Type B pancreatic cell (in vitro differentiated cells): ENCODE measurements at places on chromosomes 5 and 9.

DNA sequence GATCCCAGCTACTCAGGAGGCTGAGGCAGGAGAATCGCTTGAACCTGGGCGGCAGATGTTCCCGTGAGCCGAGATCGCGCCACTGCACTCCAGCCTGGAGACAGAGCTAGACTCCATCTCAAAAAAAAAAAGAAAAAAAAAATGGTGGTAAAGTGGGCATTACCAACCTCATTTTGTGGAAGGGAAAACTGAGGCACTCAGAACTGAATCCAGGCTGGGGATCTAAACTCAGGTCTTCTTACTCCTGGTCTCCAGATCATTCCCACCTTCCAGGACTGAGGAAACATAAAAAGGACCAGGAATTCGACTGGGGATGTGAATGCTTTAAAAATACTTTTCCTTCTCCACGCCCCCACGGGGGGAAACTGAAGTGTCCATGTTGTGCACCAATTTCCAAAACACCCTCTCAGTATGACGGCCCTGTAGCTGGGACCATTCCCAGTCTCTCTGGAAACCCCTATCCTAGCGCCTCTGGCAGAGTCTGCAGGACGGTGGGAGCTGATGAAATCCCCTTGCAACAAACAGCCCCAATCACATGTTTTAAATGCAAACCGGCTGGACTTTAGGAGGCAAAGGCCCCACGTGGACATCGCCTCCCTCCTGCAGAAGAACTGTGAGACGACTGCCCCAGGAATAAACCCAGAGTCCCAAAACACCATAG lies 8.9 kb upstream of the AKNA start:
- DNase-seq: no peak

GRCh38 chr5:7541898-7542297 lies 146.0 kb downstream of the ADCY2 start:
- DNase-seq: no peak

DNA sequence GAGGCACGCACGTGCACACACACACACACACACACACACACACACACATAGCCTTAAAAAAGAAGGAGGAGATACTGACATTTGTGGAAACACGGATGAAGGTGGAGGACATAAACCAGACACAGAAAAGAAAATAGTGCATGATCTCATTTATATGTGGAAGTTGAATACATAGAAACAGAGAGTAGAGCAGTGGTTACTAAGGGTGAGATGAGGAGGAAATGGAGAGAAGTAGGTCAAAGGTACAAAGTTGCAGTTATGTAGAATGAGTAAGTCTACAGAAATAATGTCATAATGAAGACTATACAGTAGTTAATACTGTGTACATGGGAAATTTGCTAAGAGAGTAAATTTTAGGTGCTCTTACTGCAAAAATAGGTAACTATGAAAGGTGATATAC lies 412.2 kb upstream of the CDH9 start:
- DNase-seq: no peak

GRCh38 chr5:147731431-147732290 lies 50.9 kb downstream of the JAKMIP2 start:
- DNase-seq: no peak

- DNase-seq: no peak
Observed at GRCh38 chr5:74120585-74120984, 494.6 kb downstream of the ARHGEF28 start.

DNA sequence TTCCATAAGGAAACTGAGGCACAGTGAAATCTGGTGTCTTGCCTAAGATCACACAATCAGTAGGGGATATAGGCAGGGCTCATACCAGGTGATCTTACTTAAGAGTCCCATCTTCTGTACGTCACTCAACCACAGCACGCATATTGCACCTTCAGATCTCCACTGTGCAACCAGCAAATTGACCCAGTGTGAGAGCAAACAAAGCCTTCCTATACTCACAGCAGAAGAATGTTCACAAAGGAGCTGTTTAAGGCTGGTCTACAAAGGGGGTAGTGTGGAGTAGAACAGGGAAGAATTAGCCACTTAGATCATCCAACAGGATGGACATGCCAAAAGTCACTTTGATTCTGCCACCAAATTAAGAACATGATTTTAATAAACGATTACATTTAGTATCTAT lies 305.9 kb downstream of the SLIT3 start:
- DNase-seq: no peak

GRCh38 chr9:101508211-101508610 lies 25.4 kb upstream of the RNF20 start:
- DNase-seq: no peak

GRCh38 chr9:121271368-121272341 lies 3.7 kb downstream of the GSN start:
- no peak for DNase-seq

GRCh38 chr5:129387944-129388343 lies 72.2 kb upstream of the ADAMTS19 start:
- DNase-seq: no peak

GRCh38 chr5:136375920-136376319 lies 10.6 kb upstream of the TRPC7 start:
- no peak for DNase-seq

GRCh38 chr9:137218754-137219271 lies 3.2 kb downstream of the RNF208 start:
- no peak for DNase-seq

- no peak for DNase-seq
Observed at GRCh38 chr9:71986900-71987299, 73.5 kb downstream of the C9orf57 start.

DNA sequence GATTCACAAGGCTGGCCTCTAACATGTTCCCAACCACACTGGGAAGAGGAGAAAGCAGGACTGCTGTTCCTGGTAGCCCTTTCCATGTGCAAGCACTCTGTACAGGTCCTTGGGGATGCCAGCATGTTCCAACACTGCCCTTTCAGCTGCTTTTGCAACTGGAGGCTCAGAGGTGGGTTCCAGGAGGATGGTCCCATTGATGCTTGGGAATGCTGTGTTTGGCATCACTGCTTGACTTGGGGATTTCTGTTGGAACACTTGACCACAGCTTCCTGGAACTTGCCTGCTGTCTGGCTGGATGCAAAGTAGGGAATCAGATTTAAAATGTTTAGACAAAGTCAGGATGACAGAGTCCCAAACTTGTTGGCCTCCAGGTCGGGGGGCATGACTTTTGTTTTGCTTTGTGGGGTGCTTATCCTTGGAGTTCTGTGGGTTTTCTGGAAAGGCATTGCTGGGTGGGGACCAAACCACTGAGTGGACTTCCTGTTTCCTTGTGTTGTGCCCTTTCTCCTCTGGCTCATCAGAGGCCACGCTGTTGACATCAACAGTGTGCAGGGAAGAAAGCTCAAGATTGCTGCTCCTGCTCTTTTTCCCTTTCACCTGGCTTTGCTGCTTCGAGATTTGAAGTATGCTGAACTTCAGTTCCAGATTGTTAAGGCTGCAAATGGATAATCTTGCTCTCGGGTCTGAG lies 148.5 kb upstream of the RPS23 start:
- no peak for DNase-seq

- no peak for DNase-seq
Observed at GRCh38 chr9:99633265-99633664, 188.4 kb upstream of the NR4A3 start.

GRCh38 chr5:116730185-116730584 lies 155.6 kb upstream of the SEMA6A start:
- no peak for DNase-seq

DNA sequence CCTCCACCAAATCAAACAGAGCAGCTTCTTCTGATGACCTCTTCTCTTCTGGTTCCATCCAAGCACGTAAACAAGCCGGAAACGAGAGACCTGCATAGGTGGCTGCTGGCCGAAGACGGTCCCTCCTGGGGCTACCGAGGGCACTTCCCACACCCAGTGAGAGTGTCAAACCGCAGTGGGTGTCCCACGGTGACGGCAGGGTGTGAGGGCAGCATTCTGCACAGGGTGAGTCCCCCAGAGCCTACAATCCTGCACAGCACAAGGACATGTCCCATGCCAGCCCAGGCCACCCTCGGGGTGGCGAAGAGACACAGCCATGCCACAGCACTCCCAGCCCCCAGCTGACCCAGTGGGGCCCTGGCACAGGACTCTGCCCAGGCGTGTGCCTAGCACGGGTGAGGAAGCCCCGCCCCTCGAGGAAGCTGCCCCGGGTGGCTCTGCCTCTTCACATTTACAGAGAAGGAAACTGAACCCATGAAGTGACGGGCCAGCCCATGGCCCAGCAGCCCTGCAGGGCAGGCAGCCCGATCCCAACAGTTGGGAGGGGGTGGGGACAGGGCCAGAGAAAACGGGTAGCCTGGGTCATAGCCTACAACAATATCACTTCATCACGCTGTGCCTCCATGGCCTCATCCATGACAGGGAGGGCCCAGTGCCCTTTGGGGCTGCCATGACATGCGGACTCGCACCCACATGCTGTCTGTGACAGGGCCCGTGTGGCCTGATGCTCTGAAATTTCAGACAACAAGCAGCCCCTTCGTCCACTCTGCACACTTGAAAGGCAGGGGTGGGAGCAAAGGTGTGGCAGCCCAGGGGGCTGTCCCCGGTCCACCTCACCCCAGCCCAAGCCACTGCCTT lies 43.2 kb downstream of the SEMA4D start:
- no peak for DNase-seq

- DNase-seq: no peak
Observed at GRCh38 chr9:108885643-108886348, 23.7 kb downstream of the ACTL7A start.

- no peak for DNase-seq
Observed at GRCh38 chr5:137398154-137398553, 101.0 kb downstream of the SPOCK1 start.

DNA sequence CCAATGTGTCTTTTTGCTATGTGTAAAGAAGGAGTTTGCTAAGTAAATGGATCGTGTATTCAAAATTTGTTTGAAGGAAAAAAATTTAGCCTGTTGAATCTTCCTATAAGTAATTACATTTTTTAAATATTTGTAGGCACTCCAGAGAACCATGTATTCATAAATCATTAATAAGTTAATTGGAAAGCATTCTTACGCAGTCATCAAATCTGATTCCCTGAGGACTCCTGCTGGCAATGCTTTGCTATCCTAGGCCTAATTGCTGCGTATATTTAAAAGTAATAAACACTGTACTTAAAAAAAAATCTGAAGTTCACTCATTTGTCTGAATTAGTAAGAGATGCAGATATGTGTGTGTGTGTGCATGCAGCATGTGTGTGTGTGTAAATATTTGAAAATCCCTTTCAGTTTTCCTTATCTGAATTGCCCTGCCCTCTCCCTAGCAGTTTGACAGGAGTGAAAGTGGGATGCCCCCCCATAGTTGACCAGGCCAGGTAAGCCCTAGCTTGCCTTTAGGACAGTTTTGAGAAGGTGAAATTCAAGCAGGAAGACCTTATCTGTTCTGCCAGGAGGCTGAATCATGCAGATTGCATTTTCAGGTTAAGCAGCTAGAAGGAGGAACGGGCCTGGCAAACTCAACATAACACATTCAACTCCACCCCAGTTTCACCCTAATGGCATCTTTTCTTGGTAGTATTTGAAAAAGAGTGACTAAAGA lies 81.2 kb upstream of the DNAH5 start:
- no peak for DNase-seq

- no peak for DNase-seq
Observed at GRCh38 chr5:62562867-62563266, 15.8 kb upstream of the LRRC70 start.

GRCh38 chr5:38113456-38113855 lies 144.9 kb upstream of the EGFLAM start:
- DNase-seq: no peak

GRCh38 chr9:69265891-69266290 lies 59.1 kb upstream of the ENTREP1 start:
- DNase-seq: no peak

DNA sequence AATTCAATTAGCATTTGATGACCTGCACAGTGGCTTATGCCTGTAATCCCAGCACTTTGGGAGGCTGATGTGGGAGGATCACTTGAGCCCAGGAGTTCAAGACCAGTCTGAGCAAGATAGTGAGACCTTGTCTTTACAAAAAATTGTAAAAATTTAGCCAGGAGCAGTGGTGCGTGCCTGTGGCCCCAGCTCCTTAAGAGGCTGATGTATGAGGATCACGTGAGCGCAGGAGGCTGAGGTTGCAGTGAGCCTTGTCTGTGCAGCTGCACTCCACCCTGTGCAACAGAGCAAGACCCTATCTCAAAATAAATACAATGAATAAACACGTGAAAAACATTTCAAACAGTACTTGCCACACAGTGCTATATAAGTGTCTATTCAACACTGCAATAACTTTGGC lies 4.2 kb downstream of the ABCA1 start:
- no peak for DNase-seq

DNA sequence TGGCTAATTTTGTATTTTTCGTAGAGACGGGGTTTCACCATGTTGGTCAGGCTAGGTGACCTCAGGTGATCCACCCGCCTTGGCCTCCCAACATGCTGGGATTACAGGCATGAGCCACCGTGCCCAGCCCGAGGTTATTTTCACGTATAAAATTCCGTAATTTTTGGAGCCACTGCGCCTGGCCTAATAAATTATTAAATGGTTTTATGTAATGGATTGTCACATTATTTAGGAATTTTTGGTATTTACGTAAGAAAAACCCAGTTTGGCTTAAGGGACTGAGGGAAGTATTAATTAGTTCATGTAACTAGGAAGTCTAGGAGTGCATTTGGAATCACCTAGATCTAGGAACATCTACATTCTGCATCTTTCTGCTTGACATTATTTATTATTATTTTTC lies 8.3 kb downstream of the GLE1 start:
- DNase-seq: no peak

GRCh38 chr5:156025656-156026055 lies 301.3 kb upstream of the SGCD start:
- DNase-seq: no peak

DNA sequence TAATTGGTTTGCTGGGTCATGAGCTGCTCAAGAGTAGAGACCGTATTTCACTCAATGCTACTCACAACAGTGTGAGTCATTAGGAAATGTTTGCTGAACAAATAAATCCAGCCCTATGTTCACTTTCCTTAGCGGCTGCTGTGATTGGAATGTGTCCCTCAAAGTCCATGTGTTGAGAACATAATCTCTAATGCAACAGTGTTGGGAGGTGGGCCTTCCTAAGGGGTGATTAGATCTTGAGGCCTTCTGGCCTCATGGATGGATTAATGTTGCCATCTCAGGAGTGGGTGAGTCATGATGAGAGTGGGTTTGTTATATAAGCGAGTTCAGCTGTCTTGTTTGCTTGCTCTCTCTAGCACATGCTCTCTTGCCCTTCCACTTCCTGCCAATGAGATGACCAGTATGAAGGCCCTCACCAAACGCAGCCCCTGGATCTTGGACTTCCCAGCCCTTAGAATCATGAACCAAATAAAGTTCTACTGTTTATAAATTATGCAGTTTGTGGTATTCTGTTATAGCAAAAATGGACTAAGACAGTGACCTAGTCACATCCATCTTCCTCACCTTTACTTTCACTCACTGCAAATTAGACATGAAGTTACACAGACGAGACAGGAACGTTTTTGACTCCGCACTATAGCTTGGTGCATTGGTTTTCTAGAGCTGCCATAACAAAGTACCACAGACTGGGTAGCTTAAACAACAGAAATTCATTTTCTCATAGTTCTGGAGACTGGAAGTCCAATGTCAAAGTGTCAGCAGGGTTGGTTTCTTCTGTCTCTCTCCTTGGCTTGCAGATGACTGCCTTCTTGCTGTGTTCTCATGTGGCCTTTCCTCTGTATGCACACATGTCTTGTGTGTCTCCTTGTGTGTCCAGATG lies 50.9 kb upstream of the FAM169A start:
- DNase-seq: no peak
